ENCODE measurements at places on chromosomes 1 and 21. TPM values are rescaled to one million over a fixed set of nuclear protein-coding genes. Genes with fewer than 3 reads are reported as not detected.

The RGS8 gene
- not detected for total RNA-seq

The GFI1 gene
- 3.3 TPM for total RNA-seq

- no peak for DNase-seq
Measured at GRCh38 chr21:43782431-43783097, 6.5 kb upstream of the CSTB start.

DNA sequence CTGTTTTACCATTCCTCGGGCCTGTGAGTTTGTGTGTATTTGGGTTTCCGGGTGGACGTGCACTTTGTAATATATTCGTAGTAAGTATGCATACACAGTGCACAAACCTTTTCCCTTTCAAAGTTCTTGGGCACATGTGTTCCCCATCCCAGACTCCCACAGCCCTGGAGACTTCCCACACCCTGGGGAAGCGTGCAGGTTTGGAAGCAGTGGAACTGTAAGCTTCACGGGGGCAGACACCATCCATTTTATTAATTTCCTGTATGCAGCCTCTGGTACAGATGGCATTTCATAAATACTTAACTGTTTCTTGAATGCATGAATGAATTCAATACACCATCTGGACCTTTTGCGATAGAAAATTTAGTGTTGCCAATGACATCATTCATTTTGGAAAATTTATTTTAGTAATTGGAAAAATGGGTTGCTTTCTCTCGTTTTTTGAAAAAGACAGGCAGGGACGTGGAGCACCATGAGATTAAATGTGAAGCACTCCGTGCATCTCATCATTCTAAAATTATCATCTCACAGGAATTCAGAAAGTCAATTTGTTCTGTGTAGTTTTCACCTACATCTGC lies 10.8 kb downstream of the ETS2 start:
- DNase-seq: no peak

DNA sequence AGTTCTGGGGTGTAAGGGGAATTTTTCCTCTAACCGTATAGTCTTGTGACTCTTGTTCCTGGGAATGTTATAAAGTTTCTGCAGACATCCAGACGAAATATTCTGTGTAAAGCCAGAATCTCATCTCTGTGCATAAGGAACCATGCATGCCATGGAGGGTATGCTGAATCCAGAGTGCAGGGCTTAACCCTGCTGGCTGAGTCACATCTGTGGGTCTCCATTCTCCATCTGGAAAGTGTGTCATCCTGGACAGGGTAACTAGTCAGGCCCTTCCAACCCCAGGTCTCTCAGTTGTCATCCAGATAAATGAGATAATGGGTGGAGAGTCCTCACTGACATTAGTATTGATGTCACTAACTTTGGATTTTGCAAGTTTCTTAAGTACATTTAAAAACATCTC lies 48.8 kb downstream of the ATP5PO start:
- no peak for DNase-seq

The OR2W3 gene
- total RNA-seq: 1.2 TPM

- peak; percentile 66 for DNase-seq
Measured at GRCh38 chr1:43238085-43238484, 31.7 kb upstream of the TMEM125 start.

The NPR1 gene
- 58.8 TPM for total RNA-seq

The S100A7A gene
- total RNA-seq: not detected

DNA sequence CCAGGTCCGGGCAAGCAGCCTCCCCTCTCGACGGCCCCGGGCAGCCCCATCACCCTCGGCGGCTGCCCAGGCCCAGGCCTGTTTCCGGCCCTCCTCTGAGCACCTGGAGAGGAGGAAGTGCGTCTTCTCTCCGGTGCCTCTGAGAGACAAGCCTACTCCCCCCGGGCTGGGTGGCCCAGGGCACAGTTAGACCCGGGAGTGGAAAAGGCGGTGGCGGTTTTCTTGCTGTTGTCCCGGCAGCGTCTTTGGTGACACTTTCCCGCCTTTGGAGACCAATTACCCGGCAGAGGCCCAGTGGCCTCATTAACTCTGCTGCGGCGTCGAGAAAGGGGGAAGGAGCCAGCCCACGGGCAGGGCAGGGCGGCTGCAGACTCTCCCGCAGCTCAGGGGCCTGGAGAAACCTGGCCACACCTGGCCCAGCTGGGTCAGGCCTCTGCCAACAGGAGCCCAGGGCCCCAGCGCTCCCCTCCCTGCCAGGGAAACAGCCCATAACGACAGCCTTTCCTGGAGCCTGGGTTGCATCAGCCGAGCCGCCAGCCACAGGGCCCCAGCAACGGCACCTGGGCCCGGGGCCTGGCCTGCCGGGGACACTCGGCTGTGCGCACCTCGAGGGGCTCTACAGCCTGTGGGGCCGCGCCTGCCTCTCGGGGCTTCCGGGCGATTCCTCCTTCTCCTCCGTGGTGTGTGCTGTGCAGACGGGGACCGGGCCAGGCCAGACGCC lies 28.4 kb upstream of the C1orf159 start:
- DNase-seq: peak; percentile 72

GRCh38 chr1:110948038-110948810 lies 15.5 kb downstream of the LRIF1 start:
- DNase-seq: no peak

- DNase-seq: no peak
Measured at GRCh38 chr1:174748586-174748985, 251.2 kb upstream of the CACYBP start.

The NMNAT2 gene
- total RNA-seq: 0.62 TPM

The ZBTB8A gene
- 8.4 TPM for total RNA-seq

DNA sequence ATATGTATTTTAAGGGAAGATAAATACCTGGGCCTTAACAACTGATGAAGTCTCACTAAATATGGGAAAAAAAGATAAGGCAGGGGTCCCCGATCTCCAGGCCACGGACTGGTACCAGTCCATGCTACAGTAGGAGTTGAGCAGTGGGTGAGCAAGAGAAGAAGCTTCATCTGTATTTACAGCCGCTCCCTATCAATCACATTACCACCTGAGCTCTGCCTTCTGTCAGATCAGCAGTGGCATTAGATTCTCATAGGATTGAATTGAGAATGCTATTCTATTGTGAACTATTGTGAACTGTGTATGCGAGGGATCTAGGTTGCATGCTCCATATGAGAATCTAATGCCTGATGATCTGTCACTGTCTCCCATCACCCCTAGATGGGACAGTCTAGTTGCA lies 43.0 kb upstream of the PAXBP1 start:
- no peak for DNase-seq

The TSTD1 gene
- 63.2 TPM for total RNA-seq

DNA sequence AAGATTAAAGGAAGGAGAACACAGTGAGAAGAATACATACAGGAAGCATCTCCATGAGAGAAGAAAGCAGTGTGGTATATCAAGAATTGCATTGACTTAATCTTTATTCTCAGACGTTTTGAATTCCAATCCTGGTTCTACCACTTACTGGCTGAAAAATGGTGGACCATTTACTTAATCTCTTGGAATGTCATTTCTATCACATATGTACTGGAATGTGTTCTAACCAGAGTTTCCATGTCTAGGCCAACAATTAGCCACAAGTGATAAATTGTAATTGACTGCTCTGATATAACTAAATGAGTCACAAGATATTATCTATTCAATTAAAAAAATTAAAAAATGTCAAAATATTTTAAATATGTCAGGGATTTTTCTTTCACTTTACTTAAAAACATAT lies 626.1 kb downstream of the PTPRC start:
- no peak for DNase-seq
